Inflammatory macrophage treated with lipopolysaccharide for 1 hour (primary cell): ENCODE measurements at places on chromosomes 7 and 10.

GRCh38 chr7:130907439-130907838 is 173.4 kb upstream of the KLF14 start:
- DNase-seq, result no peak

DNA sequence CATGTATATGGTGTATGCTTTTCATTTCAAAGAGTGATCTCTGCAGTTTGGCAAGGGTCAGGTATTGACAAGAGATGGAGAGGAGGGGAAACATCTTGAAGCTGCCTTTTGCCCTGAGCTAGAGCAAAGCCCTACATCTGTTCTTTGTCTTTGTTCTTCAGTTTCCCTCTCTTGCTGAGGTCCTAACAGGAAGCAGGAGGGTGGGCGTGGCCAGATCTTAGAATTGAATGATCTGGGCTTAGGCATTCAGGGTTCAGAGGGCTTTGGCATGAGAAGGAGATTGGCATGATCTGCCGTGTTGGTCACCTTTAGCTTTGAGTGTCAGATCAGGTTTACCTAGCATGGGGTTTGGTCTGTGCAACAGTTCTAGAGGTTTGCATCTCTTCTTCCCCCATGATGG is 41.3 kb downstream of the LRMDA start:
- no peak for DNase-seq

DNA sequence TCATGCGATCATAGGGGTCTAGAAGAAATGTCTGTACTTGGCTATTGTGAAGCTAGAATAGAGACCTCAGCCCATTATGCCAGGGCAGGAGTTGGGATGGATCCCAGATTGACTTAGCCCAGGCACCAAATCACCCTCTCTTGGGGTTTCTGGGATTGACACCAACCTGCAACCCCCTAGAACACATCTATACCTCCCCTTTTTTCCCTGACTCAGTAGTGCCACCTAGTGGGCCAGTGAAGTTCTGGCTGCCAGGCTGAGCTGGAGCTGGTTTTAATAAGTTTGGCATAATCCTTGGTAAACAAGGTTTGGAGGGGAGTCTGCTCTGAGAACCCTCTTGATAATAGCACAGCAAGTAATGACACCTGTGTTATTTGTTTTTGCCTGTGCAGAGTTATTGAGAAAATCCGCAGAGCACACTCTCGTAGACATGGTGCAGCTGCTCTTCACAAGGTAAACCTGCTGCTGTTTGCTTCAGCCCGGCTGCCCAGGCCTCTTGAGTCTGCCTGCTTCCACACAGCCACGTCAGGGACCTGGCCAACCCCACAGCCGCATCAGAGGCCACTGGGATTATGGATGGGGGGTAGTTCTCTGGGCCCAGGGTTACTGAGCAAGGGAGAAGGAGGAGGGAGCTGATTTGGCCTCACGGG is 43.3 kb upstream of the NFKB2 start:
- peak; percentile 32 for DNase-seq

- DNase-seq, result no peak
Measured at GRCh38 chr10:52071814-52072213, 242.3 kb upstream of the DKK1 start.

DNA sequence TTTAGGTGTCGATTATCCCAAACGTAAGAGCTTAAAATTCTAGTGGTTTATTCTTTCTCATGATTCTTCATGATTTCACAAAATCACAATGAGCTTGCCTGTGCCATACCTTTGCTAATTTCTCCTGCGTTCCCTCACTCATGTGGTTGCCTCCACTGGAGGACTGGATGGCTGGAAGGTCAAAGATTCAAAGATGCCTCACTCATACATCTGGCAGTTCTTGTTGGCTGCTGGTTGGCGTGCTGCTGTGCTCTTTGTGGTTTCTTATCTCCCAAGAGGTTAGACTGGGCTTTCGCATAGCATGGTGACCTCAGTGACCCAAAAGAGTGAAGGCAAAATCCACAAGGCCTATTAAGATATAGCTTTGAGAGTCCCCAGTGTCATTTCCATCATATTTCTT is 877.6 kb upstream of the AUTS2 start:
- no peak for DNase-seq

GRCh38 chr7:17696422-17696821 is 243.9 kb downstream of the SNX13 start:
- DNase-seq, result no peak

DNA sequence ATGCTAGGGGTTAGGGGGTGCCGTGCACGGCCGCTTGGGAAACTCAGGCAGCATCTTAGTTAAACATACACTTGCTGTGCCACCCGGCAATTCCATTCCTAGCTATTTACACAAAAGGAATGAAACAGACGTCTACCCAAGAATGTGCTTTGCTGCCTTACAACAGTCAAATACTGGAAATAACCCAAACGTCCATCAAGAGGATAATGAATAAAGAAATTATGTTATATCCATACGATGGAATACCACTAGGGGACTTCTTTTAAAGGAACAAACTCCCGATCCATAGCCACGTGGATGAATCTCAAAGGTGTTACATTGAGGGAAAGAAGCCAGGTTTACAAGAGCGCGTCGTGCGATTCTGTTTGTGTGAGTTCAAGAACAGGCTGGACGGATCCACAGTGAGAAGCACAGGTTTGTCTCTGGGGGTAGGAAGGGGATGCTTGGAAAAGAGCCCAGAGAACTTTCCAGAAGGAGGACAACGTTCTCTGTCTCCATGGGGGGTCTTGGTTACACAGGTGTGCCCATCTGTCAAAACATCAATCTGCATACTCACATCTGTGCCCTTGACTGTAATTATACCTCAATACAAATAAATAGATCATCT is 41.8 kb downstream of the STK32C start:
- DNase-seq, result no peak

DNA sequence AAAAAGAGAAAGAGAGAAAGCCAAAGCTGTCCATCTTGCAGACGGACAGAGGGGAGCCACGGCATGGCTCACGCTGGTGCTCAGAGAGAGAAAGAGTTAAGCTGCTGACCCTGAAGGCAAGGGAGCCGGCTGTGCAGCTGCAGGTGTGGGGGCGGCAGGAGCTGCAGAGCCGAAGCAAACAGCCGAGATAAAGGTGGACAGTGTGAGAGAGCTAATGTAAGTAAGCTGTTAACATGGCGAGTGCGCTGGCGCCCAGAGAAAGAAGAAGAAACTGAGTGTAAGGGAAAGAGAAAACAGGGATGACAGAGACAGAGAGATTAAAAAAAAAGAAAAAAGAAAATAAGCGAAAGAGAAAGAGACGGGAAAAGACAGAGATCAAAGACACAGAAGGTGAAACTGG is 18.2 kb downstream of the COL17A1 start:
- DNase-seq, result no peak

GRCh38 chr10:58706836-58707235 is 194.2 kb downstream of the BICC1 start:
- no peak for DNase-seq

GRCh38 chr10:31321396-31321941 is 2.5 kb downstream of the ZEB1 start:
- no peak for DNase-seq

- DNase-seq, result no peak
Measured at GRCh38 chr10:71438761-71439160, 42.0 kb downstream of the CDH23 start.

- peak; percentile 28 for DNase-seq
Measured at GRCh38 chr10:113997428-113997827, 46.2 kb upstream of the ADRB1 start.

GRCh38 chr10:25698638-25699037 is 235.4 kb upstream of the MYO3A start:
- no peak for DNase-seq

- no peak for DNase-seq
Measured at GRCh38 chr7:7889791-7890568, 78.6 kb upstream of the GLCCI1 start.

DNA sequence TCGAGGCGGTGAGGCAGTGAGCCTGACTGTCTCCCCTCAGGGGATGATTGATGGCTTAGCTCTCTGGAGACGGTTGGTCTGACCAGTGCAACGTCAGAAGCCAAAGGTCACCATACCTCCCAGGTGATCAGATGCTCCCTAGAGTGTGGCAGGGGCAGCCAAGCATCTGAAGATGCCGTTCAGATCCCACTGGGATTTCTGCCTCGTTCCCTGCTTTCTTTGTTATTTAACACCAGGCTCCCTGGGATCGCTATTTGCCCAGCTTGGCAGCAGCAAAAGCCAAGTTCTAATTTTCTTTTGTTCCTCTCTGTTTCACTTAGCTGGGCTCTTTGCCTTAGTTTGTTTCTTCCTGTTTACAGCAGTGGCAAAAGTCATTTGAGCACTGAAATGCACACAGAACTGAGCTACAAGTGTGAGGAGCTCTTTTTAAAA is 53.5 kb upstream of the SVIL start:
- DNase-seq, result peak; percentile 62

DNA sequence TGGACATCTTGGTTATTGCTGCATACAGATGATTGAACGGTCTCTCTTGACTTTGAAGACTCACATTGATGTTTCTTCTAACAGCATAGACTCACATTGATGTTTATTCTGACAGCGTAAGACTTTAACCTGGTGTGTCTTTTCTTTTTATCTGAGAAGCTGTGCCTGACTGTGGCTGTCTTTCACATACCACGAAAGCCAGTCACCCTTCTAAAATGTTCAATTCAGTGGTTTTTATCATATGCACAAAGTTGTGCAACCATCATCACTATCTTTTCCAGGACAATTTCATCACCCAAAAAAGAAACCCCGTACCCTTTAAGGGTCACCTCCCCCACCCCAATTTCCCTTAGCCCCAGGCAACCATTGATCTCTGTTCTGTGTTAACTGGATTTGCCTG is 24.7 kb downstream of the CELF2 start:
- DNase-seq, result no peak

DNA sequence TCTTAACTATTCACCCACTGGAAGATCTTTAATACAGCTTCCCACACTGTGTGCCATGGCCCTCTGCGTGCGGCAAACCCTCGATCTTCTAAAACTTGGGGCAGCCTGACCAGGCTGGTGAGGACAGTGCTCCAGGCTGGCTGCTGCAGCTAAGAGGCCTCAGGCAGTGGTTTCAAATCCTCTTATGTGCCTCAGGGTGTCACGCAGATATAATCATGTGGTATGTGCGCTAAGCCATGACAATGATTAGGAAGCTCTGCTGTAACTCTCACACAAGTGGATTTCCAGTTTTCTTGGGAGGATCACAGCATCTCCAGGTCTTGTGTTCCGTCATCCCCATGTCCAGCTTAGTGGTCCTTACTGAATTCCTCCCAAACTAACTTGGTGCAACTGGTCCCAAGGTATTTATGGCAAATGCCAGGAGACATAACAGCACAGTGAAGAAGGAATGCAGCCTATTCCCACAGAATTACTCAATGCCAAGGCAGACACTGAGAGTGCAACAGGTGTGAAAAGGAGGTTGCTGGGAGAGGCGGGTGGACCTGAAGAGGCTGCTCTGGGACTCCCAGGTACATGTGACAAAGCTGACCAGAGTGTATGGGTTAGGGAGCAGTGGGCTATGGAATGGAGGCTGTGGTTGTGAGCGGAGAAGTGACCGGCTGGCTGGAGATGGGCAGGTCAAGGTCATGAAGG is 2.3 kb downstream of the HPS1 start:
- peak; percentile 73 for DNase-seq

DNA sequence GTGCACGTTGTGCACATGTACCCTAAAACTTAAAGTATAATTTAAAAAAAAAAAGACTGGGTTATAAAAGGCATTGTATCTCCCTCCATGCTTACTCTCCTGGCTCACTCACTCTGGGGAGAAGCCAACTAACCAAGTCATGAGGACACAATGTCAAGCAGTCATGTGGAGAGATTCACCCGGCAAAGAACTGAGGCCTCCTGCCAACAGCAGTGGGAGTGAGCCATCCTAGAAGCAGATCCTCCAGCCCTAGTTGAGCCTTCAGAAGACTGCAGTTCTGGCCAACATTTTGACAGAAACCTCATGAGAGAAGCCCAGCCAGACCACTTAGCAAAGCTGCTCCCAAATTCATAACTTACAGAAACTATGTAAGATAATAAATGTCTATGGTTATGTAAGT is 521.7 kb upstream of the FZD8 start:
- no peak for DNase-seq

GRCh38 chr10:114077347-114077746 is 33.7 kb downstream of the ADRB1 start:
- peak; percentile 78 for DNase-seq

GRCh38 chr7:94348142-94348541 is 46.6 kb upstream of the COL1A2 start:
- no peak for DNase-seq

DNA sequence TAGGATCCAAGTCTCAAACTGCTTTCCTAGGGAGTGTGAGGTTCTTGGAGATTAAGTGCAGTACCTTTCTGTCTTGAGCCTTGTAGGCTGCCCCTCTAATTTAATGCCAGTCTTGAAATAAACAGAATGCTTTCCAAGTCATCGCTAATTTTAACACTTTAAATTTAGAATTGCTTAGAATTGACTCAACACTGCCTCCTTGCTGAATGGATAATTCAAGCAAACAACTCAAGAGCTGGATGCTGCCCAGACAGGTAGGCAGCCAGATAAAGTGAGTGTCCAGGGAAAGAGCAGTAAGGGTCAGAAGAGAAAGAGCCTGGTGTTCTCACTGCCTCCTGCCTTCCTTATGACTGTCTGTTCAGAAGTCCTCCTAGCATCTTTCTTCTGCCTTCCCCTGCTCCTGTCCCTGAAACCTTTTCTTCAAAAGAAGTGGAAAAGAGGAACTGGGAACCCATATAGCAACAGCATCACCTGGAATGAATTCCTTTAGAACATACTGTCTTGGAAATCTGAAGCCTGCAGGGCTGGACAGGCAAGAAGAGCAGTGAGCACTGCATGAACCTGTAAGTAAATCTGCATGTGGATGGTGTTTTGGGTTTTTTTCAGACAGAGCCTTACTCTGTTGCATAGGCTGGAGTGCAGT is 3.1 kb upstream of the GOT1 start:
- DNase-seq, result no peak

DNA sequence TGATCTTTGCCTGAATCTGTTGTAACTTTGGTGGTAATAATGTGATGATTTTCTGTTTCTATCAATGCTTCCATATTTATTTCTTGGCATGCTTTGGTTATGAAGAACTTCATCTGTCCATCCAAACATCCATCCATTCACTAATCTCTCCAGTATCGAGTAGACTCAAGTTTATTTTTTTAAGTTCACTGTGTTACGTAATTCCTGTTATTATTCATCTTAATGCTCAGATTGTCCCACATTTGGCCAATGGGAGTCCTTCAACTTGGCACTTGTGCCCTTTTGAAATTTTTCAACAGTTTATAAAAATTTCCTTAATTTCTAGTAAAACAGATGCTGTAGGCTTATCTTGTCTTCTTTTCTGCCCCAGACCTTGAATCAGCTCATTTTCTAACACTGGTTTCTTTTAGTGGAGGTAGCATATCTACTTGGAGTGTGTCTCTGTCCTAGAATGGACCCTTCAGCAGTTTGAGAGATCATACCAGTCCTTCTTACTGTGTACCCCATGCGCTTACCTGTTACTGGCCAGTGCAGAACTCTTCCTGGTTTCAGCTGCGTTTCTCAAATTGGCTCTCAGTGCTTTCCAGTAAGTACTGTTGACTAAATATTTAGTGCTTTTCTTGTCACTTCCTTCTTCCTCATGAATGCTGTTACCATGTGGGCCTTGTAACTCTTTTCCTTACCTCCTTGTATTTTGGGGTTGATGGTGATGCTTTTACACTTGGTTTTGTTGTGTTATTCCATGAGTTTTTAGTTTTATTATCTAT is 100.8 kb downstream of the MLLT10 start:
- no peak for DNase-seq

- peak; percentile 82 for DNase-seq
Measured at GRCh38 chr7:17126413-17127268, 171.8 kb upstream of the AHR start.

- DNase-seq, result no peak
Measured at GRCh38 chr10:125035136-125035535, 93.2 kb downstream of the ZRANB1 start.
